ENCODE measurements at places on chromosomes 3 and 15. TPM values are rescaled to one million over a fixed set of nuclear protein-coding genes. Genes with fewer than 3 reads are reported as not detected.

The SEMA5B gene
- total RNA-seq = 0.43 TPM

The PRR20G gene
- 0.14 TPM for total RNA-seq

The RMDN3 gene
- 23.2 TPM for total RNA-seq

The ZNF660 gene
- not detected for total RNA-seq

The DNASE1L3 gene
- total RNA-seq = not detected

The SLC22A13 gene
- not detected for total RNA-seq

The THAP10 gene
- 4.8 TPM for total RNA-seq

The ZBBX gene
- not detected for total RNA-seq

The TXNRD3 gene
- 8.5 TPM for total RNA-seq

The TRPM1 gene
- total RNA-seq = not detected

The FEZF2 gene
- total RNA-seq = not detected

The SPRED1 gene
- 5.8 TPM for total RNA-seq

The MPI gene
- total RNA-seq = 38.5 TPM

The CPEB1 gene
- total RNA-seq = 2.4 TPM

The ZNF80 gene
- total RNA-seq = not detected

The ASB14 gene
- not detected for total RNA-seq

The UBA7 gene
- total RNA-seq = 0.42 TPM

The TM4SF18 gene
- 27.6 TPM for total RNA-seq

The SPATA12 gene
- 0.46 TPM for total RNA-seq

The LRTM1 gene
- not detected for total RNA-seq

The TMOD2 gene
- total RNA-seq = 2.1 TPM

The CCDC39 gene
- not detected for total RNA-seq

The PRSS50 gene
- total RNA-seq = not detected

The IL5RA gene
- total RNA-seq = not detected

The CCRL2 gene
- total RNA-seq = 0.12 TPM

The C3orf52 gene
- total RNA-seq = 14.7 TPM

The DOCK3 gene
- 0.38 TPM for total RNA-seq

The GOLGA8G gene
- total RNA-seq = not detected

The OSTN gene
- total RNA-seq = not detected

The NR1D2 gene
- 7.2 TPM for total RNA-seq

The CYP11A1 gene
- not detected for total RNA-seq

The ROPN1 gene
- not detected for total RNA-seq

The AP3S2 gene
- 33.2 TPM for total RNA-seq

Data from A549 treated with RU486 at 1 μM for 4 hours (cell line).